SHP77 (cell line): ENCODE measurements at places on chromosomes 2 and 18.

DNA sequence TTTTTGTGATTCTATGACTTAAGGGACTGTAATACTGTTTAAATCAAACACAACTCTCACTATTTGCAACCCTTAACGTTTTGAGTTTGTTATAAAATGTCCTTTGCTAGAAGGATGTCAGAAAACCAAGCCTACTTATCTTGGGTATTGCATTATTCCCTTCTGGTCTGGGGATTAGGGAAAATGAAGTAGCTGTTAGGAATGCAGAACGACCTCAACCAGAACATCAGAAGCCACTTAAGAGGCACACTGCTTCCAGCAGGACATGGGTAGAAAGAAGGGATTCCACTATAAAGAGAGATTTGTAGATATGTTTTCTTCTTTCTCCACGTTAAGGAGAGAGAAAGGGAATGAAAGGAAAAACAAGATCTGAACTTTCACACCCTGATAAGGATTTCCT is 101.2 kb downstream of the SETBP1 start:
- DNase-seq: no peak

DNA sequence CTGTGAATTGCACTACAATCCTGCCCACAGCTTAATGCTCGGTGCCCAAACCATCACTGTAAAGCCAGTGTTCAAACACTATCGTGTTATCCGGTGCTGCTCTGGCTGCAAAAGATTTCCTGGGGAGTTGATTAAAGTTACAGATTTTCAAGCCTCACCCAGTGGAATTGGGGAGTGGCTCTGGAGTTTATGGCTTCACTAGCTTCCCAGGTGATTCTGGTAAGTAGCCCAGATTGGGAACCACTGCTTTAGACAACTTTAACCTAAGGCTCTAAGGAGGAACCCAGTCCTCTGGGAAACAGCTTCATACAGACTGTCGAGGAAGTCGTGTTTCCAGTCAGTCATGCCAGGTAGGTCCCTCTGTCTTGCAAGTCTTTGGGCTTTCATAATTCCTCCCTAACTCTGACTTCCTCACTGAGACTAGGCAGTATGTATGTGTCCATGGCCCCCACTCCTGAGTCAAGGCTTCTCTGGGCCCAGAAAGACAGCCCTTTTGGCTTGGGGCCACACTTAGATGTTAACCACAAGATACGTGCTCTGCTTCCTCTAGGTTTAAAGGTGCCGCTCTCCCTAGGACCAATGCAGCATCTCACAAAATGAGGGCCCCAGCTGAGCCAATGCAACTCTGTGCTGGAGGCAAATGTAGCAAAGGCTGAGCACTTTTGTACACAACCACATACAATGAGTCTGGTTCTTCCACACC is 299.7 kb downstream of the PRKCE start:
- no peak for DNase-seq

DNA sequence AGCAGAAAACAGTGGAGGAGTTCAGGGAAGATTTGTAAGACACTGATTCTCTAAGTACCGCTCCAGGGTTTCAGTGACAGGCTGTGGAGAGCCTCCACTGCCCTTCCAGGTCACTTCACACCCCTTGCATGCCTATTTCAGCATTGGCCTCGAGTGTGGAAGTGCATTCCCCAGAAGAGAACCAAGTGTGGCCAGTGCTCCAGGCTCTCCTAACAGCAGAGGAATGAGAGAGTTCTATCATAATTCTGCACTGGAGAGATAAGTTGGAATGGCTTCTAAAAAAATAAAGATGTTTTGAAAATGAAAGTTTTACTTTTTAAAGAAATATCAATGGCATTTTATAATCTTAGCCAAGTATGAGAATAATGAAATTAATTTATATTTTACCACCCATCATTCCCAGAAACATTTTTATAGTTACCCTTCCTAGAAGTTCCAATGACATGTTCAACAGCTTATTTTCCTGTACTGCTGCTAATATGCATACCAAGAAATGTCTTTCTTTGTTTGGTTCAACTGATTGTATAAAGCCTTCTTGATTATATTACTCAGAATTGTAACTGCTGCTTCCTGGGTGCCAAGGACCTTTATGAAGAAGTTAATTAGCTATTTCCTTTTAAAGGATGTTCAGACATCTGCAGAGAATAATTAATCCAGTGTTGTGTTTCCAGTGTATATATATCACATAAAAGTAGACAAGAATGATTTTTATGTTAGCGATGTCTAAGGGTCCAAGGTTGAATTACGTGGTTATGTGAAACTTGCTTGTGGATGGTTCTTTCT is 61.0 kb upstream of the SERPINE2 start:
- DNase-seq: no peak

DNA sequence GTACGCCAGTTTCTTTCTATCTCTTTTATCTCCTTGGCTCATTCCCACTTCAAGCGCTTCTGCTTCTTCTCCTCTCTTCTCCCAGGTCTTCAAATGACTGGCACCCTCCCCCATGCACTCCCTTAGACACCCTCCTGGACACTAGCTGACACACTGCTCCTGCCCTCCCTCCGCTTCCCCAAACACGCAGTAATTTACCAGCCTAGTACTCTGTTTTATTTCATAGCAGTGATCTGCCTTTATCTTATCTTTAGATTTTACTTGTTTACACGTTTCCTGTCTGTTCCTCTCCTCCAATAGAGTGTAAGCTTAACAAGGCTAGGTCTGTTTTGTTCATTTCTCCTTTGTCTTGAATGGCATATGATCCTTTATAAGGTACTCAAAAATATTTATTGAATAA is 93.9 kb downstream of the SCN3A start:
- no peak for DNase-seq

- DNase-seq: no peak
Measured at GRCh38 chr2:236653863-236654262, 84.2 kb downstream of the ACKR3 start.

DNA sequence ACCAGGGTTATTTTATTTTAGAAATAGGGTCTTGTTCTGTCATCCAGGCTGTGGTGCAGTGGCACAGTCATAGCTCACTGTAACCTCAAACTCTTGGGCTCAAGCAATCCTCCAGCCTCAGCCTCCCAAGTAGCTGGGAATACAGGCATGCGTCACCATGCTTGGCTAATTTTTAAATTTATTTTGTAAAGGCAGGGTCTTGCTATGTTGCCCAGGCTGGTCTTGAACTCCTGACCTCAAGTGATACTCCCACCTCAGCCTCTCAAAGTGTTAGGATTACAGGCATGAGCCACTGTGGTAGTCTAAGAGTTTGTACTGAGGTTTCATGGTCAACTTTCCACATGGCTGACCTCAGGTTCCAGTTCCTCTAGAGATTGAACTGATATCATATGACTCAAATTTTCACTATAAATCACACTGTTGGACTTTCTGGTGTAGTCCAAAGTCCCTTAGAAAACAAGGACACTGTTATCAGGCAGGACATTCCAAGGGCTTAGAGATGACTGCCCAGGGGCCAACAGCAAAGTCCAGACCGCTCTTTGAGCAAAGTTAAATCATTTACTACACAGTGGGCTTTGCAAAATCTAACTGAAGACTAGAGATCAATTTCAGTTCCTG is 82.0 kb upstream of the MEX3C start:
- no peak for DNase-seq

DNA sequence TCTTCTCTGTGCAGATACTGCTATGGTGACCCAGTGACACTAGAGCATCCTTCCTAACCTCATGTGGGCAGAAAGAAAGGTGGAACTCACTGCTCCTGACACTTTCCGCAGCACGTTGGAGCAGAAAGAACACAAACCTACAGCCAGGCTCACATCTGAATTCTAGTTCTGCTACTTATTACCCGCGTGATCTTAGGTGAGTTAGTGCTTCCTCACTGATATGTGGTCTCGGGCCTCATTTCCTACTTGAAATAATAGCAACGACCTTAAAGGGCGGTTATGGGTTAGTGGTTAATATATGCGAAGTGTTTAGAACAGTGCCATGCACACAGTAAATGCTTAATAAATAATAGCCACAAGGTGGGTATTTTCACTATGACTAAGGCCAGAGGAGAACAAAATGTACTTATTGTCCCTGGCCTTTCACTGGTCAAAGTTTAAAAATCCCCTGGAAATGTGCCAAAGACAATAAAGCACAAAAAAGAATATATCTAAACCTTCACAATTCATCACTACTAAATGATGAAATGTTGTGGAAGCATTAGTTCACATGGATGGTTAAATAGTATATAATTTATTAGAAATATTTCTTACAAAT is 66.6 kb downstream of the MYOM1 start:
- no peak for DNase-seq

GRCh38 chr18:5095239-5095638 is 101.8 kb downstream of the AKAIN1 start:
- DNase-seq: no peak

GRCh38 chr2:21821672-21822227 is 698.0 kb downstream of the TDRD15 start:
- DNase-seq: no peak

DNA sequence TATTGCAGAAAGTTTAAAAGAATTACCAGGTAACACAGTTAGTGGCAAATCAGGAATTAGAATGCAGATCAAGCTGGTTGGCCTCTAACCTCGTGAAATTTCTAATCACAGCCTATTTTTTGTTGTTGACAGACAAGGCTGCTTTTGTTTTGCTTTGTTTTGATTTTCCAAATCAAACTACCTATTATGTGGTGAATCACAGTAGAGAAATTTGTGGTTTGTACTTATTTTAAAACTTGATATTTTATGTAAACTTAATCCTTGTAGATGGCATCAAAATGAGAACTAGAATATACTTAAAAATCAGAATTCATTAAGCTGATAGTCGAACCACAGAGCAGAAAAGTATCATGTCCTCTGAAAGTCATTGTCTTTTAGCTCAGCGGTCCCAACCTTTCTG is 258.1 kb downstream of the CTNNA2 start:
- DNase-seq: no peak

- peak; percentile 78 for DNase-seq
Measured at GRCh38 chr2:217049422-217049821, 189.6 kb upstream of the TNP1 start.

DNA sequence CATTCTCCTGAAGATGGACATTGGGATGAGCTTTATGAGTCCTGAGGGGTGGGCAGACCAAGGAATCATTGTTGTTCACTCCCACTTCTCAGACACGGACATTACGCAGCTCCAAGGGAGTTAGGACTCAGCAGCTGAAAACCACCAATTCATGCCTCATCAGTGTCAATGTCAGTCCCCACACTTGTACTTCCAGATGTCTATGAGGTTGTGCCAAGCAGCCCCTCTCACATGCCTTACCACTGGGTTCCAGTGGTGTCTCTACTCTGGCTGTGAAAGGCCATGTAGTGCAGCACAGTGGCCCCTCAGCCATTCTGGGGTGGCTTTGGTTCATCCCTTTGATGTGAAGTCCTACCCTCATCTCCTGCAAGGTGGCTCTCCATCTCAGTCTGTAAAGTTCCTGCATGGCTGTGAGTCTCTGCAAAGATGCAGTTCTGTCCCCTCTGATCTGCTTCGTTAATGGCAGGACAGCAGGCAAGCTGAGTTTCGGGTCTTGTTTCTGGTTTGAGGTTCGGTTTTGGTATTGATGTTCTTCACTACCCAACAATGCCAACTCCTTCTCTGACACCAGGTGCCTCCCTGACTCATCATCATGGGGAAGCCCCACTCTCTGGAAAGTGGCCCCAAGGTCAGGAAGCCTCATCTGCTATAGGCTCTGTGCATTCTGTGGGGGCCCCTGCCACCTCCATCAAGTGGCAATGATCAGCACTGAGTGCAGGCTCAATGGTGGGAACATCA is 14.0 kb upstream of the COL6A3 start:
- no peak for DNase-seq

GRCh38 chr2:185187421-185187820 is 551.2 kb upstream of the FSIP2 start:
- no peak for DNase-seq

DNA sequence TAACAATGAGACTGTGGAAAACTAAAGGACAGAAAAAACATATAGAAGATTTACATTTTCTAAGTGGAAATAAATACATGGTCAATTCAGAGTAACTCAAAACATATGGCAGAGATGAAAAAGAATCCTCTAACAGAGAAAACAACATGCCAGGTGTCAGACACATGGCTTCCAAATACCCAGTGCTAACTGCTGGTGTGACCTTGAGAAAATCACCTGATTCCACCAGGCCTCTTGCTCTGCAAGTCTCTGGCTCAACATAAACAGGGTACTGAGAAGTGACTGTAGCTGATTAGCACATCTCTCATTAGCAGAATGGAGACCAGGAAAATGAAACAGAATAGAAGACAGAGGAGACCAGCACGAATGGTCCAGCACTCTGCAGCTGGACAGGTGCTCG is 210.8 kb downstream of the HNMT start:
- DNase-seq: no peak

DNA sequence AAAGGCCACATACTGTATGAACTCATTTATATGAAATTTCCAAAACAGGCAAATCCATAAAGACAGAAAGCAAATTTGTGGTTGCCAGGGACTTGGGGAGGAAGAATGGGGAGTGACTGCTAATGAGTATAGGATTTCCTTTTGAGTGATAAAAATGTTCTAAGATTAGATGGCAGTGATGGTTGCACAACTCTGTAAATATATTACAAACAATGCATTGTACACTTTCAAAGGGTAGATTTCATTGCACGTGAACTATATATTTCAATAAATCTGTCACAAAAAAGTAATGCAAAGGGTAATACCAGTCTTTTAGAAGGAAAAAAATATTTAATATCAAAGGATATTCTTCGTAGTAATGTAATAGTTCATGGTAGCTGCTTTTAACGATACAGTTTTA is 63.7 kb upstream of the PROKR1 start:
- DNase-seq: no peak

DNA sequence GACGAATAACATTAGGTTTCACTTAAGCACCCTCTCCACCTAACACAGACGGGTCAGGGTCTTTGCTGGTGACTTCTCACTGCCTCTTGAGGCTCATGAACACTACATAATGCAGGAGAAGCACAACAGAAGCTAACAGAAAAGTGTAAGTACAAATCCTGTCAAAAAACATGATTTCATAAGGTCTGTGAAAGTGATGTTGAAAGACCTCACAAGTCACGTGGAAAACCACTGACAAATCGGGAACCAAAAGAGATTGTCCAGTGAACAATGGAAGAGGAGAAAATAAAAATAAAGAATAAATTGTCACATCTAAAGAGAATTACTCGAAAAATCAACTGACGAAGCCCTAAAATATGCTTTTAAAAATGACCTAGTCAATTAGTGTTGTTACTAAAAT is 14.0 kb downstream of the PSD4 start:
- DNase-seq: no peak

DNA sequence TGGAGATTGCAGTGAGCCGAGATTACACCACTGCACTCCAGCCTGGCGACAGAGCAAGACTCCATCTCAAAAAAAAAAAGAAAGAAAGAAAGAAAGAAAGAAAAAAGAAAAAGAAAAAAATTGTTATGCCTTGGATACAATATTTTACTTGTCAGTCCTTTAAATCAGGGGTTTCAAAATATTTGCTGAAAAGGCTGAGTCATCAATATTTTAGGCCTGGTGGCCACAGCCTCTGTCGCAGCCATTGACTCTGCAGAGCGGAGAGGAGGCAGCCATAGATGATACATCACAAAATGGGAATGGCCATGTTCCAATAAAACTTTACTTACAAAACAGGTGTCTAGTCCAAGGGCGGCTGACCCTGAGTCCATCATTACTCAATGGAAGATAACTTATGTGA is 314.8 kb upstream of the SALL3 start:
- no peak for DNase-seq
